ENCODE measurements at places on chromosomes 11 and 22.

GRCh38 chr11:124202951-124203350, 19.8 kb downstream of the OR10D3 start:
- no peak for DNase-seq

DNA sequence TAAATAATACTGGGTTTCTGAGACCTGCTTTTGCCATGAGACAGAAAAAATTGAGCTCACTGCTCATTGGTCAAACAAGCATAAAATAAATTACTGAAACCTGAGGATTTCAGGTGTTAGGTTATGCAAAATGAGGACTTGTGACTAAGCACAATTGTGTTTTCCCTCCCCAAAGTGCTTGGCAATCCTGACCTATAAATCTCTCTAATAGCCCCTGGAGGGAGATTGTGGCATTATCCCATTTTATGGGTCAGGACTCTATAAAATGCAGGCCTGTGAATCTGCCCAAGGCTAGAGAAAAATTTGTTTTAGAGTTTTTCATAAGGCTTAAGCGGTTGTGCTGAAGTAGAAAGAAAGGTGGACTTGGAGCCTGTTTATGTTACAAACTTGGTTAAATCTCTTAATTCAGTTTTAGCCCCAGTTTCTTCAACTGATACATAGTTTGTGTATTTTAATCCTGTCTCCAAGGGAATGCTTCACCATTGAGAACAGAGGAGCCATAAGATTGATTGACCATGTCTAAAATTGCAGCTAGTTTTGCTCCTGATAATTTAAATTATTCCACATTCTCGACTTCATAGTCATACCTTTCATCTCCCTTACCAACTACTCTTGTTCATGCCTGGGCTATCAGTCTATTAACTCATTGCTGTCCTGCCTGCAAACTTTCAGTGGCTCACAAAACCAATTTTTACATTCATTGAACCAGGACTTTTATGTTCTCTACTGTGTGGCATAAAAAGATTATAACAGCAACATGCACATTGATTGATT, 63.6 kb upstream of the LRRC4C start:
- DNase-seq: no peak

DNA sequence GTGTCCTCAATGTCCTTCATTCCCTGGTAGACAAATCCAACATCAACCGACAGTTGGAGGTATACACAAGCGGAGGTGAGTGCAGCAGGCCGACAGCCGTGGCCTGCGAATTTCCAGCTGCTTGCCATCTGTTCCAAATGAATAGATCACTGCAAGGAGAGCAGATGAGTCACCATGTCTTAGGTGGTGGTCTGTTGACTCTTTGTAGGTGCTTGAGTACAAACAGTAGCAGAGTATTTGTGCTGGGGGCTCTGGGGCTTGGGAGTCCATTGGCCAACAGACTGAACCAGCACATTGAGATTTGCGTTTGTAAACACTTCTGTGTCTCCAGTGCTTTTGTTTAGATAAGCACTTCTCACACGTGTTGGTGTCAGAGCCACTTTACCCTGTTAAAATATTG, 21.1 kb downstream of the EIF3L start:
- no peak for DNase-seq

DNA sequence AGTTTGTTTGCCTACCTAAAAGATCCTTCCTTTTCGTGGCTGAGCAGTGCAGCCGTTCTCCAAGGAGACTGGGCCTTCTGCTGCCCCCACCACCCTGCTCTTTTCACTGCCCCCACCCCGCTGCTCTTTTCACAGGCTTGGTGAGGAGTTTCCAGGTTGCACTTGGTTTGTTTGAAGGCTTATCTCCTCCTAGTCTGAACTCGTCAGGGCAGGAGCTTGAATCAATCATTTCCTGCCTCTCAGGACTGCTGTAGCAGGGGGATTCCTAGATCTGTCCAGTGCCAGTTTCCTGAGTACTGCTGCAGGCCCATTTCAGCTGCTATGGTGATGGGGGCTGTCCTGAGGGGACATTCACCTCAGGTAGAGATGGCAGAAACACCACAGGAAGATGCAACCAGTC, 10.0 kb downstream of the MED15 start:
- DNase-seq: no peak

DNA sequence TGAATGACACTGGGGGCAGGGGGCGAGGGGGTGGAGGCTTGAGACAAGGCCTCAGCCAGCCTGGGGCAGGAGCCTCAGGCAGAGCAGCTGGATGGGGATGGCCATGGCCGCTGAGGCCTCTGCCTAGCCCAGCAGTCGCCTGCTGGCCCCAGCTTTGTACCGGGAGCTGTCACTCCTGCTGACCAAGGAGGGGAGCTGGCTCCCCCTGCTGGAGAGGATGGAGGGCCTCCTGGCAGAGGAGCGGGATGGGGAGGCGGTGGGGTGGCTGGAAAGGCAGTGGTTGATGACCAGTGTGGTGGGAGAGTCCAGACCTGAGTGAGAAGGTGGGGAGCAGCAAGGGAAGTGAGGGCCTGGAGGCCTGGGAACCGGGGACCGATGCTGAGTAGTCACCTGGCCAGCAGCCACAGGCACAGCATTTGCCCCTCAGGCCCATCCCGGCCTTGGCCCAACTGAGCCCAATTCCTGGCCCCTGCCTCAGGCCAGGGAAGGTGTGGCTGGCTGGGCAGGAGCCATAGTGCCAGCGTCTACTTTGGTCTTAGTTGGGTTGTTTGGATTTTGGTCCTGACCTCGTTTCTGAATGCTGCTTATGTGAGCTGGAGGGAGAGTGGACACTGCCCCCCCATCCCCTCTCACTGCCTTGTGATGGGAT, 6.0 kb upstream of the SUSD2 start:
- DNase-seq: peak; percentile 30

DNA sequence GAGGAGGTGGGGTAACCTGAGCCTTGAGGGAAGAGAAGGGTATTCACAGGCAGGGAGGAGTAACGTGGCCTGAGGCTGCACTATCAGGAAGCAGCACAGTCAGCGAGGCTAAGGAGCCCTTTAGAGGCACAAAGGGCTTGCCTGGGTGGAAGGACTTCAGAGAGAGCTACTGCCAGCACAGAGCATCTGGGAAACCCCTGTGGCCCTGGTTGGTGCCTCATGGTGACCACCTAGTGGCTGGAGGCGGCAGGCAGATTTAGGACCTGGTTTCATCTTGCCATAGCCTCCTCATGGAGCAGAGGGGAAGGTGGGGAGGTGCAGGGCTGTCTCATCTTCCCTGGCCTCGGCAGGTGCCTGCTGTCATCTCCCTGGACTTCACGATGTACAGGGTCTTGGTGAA, 64.5 kb downstream of the MPPED1 start:
- no peak for DNase-seq

DNA sequence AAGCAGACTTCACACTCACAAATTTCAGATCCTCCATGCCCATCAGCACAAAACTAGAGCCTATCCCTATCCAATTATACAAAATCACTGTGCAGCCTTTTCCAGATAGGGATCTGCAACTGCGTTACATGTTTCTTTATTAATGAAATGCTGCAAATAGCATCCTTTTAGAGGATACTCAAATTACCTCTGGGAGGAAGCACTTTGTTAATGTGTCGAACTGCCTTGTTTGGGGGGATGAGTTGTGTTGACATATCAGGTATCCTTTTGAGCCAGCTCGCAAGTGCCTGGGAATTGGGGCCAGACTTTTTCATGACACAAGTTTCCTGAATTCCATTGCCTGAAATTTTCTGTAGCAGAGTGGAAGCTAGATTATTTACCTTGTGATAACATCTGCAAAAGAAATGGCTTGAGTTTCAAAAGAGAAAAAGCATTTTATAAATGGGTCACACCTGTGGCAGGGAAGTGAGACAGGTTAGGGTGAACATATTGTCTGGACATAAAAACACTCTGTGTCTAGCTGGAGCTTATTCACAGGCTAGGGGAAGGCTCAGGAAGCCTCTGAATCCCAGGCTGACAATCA, 299.1 kb upstream of the MTNR1B start:
- DNase-seq: no peak

GRCh38 chr11:26134481-26135355, 197.2 kb upstream of the ANO3 start:
- no peak for DNase-seq

DNA sequence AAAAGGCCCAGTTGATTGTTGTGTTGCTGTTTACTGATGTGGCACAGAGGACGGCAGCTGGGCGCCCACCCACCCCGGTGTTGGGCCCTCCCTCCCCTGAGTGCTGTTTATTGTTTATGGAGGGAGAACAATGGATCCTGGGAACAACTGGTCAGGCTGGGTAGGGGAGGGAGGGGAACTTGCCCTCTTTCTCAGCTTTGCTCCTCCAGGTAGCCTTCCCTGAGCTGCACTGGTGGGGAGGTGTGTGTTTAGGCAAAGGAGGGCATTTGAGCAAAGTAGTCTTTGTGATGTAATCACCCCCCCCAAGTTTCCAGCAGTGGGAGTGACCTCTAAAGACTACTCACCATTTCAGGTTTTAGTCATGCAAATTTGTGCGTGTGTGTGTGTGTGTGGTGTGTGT, 1035.3 kb downstream of the NTM start:
- no peak for DNase-seq

DNA sequence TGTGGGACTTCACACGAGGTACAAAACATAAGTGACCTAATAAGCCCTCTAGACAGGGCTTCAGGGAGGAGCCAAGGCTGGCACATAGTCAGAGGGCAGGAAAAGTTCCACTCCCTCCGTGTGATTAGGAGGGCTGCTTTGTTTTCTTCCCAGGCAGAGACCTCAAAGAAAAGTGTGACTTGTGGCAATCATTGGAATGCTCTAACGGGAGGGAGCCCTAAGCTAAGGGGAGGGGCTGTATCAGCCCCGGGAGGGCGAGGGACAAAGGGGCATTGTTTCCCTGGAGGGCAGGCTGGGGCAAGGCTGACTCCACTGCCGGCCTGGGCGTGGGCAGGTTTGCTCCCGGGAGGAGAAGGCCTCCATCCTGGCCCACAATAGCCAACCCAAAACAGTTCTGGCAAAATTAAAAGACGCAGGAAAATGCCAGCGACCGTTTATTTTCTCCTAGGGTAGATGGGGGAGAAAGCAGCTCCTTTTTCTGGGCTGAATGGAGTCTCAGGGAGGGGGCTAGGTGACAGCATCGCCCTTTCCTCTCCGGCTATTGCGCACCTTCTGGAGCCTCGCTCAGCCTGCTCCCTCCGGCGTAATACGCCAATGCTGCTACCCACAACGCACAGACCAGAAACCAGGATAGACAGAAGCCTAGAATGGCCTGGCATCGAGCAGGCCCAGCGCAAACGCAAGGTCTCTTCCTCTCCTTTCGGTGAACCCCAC, 60.2 kb downstream of the ENDOD1 start:
- DNase-seq: no peak

GRCh38 chr22:48712558-48713271, 1115.0 kb downstream of the BRD1 start:
- DNase-seq: no peak

- DNase-seq: no peak
Measured at GRCh38 chr11:73324665-73325035, 16.6 kb downstream of the ARHGEF17 start.

GRCh38 chr11:129861702-129862522, 33.5 kb downstream of the NFRKB start:
- no peak for DNase-seq

DNA sequence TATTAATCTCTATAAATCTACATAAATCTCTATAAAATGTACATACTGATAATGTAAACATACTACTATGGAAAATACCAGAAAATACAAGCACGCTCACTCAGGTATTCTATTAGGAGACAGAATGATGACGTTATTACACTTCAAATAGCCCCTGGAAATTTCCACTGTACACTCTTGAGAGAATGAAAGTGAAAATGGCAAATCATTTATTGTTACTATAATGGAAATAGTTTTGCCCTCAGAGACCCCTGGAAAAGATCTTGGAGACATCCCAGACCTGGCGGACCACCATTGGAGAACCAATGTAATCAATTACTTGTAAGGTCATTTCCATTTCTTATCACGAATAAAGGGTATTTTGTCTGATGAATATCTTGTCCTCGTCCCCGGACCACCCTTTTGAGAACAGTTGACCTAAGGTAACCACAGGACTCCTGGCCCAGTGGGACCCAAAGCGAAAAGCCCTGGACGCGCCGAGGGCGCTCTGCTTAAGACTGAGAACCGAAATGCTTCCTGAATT, 509 bp upstream of the PRRG4 start:
- DNase-seq: no peak

- DNase-seq: no peak
Measured at GRCh38 chr22:37416827-37417226, 10.5 kb downstream of the ELFN2 start.

DNA sequence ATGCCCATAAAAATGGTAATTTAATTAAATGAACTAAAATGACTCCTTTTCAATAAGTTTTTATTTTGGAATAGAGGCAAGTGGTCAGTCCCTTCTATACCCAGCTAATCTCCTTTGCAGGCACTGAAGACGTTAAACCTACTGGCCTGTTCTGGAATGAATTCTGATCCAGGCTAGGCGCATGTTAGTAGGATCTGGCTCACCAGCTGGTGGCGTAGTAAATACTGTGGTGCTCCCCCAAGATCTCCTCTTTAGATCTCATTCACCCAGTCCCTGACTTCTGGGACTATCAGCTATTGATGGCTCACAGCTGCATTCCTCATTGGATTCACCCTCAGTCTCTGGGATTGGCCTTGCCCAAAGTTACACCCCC, 173.7 kb upstream of the DDI1 start:
- DNase-seq: no peak

DNA sequence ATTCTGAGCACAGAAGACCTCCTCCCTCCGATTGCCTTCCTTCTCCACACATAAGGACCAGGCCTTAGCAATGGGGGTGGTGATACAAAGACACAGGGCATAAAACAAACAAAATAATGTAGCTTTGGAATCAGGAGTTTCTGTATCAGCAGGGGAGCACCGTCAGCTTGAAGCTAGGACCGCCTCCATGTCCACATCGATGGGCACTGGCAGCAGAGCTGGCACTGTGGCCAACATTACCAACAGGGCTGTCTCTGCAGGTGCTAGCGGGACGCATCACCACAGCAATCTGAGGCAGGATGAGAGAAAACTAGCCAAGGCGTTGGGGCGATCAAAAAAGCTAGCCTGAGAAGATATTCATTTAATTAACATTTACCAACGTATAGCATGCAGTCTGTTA, 201.4 kb downstream of the MAML2 start:
- DNase-seq: no peak

GRCh38 chr22:27273436-27273835, 528.1 kb downstream of the MN1 start:
- DNase-seq: no peak

DNA sequence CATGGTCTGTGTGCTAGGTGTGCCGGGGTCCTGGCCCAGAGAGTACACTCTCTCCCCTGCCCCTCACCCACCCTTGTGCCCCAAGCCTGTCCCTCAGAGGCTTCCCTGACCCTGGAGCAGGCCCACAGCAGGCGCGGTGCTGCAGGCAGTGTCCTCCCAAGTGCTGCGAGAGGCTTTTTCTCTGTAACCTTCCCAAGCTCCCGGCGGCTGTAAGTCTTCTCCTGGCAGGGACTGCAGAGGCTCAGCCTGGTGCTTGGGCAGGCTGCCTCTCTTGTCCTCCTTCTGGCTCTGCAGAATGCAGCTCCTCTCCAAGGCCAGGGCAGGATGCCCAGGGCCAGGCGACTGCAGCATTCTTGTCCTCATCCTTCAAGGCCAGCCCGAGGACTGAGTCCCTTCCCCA, 15.9 kb downstream of the RFPL1 start:
- no peak for DNase-seq
